Suppressor macrophage (primary cell): ENCODE measurements at places on chromosomes 7 and 10.

DNA sequence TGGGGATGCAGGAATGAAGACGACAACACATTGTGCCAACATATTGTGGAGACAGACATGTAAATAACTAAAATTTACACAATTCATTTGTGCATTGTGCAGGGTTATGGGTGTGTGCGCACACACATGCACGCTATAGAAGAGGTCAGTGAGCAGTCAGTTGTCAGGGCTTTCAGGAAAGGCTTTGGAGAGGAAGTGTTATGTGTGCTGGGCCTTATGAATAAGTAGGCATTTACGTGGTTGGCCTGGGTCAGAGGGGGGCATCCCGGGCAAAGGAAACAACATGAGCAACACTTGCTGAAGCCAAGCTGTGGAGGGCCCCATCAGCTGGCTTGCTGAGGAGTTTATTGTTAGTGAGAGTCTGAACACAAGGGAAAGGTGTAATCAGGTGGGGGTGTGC is 4.1 kb downstream of the PRXL2A start:
- peak; percentile 27 for DNase-seq

DNA sequence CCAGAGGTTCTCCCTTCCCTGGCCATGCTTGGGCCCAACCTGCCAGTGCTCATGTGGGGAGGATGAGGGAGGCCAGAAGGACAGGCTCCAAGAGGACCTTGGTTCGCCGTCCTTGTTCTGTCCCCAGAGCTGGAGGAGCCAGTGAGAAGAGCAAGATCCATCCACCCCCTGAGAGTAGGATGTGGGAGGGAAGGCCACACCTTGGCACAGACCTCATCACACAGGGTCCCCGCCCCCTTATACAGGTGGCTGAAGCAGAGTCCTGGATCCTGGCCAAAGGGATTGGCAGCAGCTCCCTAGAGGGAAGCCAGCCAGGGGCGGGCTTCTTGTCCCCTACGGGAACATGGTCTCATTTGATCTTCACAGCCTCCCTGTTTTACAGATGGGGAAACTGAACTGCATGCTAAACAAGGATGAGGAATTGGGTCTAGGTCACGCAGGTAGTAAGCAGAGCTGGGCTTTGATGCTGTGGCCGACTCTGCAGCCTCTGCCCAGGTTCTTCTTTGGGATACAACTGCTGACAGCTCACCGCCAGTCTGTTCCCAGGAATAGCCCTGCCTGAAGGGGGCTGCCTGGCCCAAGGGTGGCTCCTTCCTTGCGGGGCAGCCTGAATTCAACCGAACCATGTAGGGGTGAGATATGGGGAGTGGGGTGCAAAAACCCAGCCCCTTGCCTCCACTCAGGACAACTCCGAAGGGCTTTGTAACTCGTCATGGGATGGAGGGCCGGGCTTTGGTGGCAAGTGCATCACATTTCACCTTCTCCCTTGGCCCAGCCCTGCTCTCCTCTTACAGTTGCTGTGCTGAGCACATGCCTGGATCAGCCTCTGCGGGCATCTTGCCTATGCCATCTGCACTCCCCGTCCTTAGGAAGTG is 62.2 kb upstream of the KDM7A start:
- DNase-seq: no peak

GRCh38 chr10:63713191-63714144 is 192.3 kb downstream of the REEP3 start:
- no peak for DNase-seq

- DNase-seq: no peak
Measured at GRCh38 chr10:122033224-122033926, 44.4 kb downstream of the TACC2 start.

DNA sequence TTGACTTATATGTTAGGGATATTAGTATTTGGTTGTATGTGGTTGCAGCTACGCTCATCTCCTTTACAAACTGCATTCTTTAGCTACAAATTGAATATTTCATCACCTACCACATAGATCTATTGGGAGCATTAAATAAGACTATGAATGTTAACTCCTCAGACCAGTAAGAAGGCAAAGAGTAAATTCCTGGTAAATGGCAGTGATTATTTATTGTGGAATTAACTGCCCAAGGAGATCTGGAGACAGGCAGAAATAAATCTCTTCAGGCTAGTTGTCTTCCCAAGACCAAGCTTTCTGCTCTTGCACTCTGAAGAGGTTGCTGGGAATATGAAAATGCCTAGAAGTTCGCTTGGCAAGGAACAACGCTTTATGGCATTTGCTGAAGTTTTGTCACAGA is 74.6 kb downstream of the ANLN start:
- no peak for DNase-seq

GRCh38 chr10:37442882-37443281 is 317.5 kb downstream of the ANKRD30A start:
- no peak for DNase-seq

- DNase-seq: no peak
Measured at GRCh38 chr7:106370542-106370941, 85.8 kb upstream of the NAMPT start.

GRCh38 chr10:733086-733485 is 43.6 kb upstream of the DIP2C start:
- no peak for DNase-seq

DNA sequence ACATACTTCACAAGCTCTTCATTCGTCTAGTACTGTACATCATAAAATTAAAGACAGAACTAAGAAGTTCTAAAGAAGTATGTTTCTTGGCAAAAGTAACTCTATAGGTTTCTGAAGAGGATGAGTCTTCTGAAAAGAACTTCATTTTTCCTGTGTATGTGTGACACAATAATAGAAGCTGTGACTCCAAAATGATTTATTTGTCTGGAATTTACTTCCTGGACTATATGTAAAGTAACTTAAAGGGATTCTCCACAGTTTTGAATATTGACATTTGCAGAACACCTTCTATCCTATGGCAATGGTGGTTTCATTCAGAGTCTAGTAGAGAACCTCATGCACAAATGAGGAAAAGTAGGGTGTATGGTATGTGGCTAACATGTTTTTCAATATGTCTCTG is 19.8 kb upstream of the CLDN12 start:
- DNase-seq: no peak

GRCh38 chr10:107544706-107545520 is 380.4 kb upstream of the SORCS1 start:
- no peak for DNase-seq

DNA sequence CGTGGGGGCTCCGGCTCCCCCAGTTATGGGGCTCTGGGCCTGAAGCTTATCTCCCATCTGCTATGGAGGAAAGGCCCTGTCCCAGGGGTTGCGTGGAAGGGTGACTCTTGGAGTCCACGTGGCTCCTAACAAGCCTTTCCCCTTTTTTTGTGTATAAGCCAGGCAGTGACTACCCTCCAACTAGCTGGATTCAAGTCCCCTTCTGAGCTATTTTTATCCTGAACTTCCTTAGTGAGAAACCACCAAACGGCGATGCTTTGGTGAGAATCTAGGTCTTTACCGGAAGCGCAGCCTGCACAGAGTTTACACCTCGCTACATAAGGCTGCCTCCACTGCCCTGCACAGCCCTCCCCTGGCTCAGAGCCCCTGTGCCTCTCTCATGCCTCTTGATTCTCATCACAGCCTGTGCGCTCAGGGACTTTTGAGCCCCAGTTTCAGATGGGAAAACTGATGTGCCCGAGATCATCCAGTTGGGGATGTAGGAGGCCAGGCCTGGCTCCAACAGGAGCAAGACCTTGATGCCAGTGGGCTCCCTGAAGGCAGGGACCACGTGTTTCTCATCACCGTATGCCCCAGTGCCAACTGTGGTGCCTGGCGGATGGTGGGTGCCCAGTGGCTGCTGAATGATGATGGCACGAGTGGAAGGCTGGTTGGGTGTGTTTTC is 102.3 kb upstream of the PPIF start:
- peak; percentile 93 for DNase-seq

GRCh38 chr10:129936266-129936922 is 27.7 kb downstream of the EBF3 start:
- DNase-seq: no peak
